Globus pallidus (tissue), 1 donor: ENCODE measurements at places on chromosomes 7 and 10.

DNA sequence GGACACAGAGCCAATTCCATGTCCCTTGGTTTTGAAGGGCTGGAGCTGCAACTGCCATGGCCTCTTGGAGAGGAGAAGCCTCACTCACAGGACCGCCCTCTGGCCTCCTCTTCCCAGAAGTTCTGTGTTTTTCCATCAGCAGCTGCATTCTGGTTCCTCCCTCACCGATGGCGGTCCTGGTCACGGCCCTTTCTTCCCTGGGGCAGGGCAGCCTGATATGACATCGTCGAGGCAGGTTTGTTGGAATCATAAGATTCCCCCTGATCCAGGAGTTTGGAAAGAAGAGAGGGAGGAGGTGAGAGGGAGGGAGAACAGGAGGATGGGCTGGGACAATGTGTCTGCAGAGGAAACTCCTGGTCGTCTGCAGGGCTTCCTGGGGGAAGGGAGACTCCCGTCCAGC is 82.7 kb upstream of the PDZD8 start:
- no peak for DNase-seq

DNA sequence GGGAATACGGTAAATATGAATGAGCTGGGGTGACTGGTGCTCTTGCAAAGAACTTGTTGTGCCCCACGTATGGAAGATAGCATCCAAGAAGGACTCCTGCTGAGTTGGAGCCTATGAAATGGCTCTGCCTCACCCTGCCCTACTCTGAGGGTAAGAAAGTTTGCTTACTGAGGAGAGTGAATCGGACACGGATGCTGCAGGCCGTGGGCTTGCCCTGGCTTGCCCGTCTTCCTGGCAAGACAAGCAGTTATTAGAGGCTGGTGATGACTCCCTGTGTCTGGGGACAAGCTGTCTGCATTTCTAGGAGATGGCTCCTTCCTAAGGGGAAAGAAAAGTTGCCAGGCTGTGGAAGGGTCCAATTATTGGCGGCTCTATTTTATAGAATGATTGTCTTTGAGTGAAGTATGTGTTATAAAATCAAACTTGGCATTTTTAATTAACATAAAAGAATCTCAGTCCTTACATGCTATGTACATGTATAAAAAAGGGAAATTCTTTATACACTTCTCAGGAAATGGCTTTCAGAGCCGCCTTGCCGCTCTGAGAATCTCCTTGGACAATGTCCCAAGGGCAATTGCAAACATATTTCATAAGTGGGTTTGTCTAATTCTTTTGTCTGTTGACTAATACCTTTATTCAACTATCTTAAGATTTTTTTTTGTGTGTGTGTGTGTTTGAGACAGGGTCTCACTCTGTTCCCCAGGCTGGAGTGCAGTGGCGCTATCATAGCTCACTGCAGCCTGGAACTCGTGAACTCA is 64.6 kb downstream of the CYP26A1 start:
- no peak for DNase-seq

GRCh38 chr10:127423218-127423915 is 125.7 kb upstream of the NPS start:
- no peak for DNase-seq

GRCh38 chr7:44396931-44397545 is 71.6 kb upstream of the CAMK2B start:
- DNase-seq: no peak

DNA sequence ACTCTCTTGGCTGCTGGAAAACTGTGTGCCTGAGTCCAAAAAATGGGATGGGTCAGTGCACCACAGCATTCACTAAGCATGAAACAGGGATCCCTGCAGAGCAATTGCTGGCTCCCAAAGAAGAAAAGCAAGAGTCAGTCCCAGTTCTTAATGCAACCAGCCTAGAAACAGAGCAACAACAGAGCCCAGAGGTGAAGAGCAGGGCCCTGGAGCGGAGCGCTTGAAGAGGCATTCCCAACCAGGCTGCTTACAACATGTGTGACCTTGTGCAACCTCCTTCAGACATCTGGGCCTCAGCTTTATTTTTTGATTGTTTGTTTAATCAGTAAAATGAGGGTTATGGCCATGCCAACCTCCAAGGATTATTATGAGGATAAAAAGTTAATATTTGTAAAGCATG is 543.7 kb upstream of the COBL start:
- no peak for DNase-seq
